Esophagus squamous epithelium (tissue), 5 donors: ENCODE measurements at places on chromosomes 16 and 17.

DNA sequence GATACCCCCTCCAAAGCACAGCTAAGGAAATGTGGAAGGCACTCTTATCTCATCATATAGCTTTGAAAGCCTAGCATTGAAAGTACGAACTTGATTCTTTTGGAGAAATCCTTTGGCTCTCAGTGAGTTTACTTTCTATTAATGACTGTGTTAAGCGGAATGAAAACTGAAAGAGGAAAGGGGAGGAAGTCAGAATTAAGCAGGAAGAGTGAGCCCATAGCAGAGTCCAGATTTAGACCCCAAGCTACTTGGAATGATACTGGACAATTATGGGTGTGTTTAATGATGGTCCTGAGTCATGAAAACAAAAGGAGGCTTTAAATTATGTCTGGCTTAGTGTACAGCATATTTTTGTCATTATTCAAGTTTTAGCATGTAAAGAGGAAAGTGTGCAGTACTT is 42.2 kb downstream of the TENT4B start:
- DNase-seq = no peak

- DNase-seq = no peak
These were observed 202.3 kb upstream of the KCNJ16 start for GRCh38 chr17:69872675-69873262.

- DNase-seq = no peak
These were observed 4.3 kb downstream of the SDK2 start for GRCh38 chr17:73639932-73640331.

DNA sequence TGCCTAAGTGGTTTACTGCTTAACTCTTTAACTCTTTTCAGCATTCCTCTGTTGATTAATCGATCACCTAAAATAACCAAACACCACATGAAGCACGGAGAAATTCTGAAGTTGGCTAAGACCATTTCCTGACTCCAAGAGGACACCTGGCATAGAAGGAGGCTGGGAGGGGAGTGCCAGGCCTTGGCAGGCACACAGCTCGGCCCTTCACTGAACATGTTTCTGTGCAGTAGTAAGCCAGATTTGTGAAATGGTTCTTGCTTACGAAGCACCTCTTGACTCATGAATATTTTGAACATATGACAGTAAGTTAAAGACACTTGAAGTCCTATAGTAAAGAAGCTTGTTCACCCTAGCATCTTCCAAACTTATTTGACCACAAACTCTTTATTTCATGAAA is 82.3 kb downstream of the FOXL1 start:
- no peak for DNase-seq

- no peak for DNase-seq
These were observed 21.5 kb upstream of the DDX19A start for GRCh38 chr16:70324998-70325747.

DNA sequence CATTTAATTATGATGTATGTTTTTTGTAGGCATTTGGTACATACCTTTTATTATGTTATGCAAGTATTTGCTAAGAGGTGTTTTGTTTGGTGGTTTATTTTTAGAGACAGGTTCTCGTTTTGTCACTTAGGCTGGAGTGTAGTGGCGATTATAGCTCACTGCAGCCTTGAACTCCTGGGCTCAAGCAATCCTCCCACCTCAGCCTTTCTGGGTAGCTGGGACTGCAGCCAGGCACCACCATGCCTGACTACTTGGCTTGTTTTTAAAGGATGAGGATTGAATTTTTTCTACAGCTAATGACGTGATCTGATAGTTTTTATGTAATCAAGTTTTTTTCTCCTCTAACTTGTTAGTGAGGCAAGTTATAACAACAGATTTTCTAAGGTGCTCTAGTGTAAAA is 199.6 kb downstream of the SPECC1 start:
- DNase-seq = no peak

GRCh38 chr17:74297941-74298340 is 23.9 kb downstream of the DNAI2 start:
- no peak for DNase-seq

DNA sequence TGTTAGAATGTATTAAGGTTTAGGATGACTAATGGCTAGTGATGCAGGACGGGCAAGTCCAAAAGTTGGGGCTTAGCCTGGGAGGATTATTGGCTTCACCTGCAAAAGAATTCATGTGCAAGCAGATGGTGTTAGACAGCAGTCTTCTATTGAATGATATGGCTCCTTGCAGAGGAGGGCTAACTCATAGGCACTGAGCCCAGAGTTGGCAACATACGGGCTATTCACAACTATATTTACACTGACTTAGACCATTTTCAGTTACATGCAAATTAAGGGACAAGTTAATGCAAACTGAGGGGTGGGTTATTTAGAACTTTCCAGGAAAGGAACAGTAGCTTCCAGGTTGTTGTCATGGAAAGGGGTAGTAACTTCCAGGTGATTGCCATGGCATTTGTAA is 1017.1 kb upstream of the EEF2KMT start:
- no peak for DNase-seq
